ENCODE measurements at places on chromosomes 7 and 10.

DNA sequence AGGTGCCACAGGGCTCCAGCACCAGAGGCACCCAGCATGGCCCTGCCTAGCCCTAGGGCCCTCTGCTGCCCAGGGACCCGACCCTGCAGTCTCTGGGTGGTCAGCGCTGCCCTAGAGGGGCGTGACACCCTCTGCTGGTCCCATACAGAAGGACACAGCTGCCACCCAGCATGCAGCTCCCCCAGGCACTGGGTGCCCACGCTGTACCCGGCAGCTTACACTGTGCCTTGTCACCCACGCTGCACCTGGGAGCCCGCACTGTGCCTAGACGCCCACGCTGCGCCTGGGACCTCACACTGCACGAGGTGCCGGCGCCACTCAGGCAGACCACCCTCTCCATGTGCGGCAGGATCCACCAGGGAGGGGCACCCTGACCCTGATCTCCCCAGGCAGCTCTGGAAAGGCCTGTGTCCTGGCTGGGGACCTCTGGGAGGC lies 55.2 kb downstream of the PWWP2B start:
- DNase-seq = no peak

DNA sequence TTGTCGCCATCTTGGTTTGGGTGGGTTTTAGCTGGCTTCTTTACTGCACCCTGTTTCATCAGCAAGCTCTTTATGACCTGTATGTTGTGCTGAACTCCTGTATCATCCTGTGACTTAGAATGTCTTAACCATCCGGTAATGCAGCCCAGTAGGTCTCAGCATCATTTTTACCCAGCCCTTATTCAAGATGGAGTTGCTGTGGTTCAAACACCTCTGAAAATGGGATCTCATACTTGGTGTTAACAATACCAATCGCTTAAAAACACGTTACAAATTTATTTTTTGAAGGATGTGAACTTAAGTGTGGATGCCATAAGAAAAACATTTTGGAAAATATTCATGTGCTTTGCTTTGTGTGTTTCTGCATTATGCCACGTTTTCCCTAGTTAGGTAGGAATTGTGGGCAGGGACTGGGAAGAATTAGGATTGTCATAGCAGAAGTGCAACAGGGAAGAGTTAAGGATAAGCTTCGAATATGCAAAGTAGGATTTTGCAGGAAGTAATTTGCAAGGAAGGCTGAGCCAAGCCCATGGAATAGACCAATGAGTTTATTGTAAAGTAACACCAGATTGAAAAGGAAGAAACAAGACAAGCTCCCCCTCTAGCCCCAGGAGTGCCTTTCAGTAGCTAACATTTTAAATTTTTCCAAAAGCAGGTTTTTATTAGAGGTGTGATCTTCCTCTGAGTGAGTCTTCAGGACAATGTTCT lies 56.4 kb downstream of the PRR15 start:
- no peak for DNase-seq

DNA sequence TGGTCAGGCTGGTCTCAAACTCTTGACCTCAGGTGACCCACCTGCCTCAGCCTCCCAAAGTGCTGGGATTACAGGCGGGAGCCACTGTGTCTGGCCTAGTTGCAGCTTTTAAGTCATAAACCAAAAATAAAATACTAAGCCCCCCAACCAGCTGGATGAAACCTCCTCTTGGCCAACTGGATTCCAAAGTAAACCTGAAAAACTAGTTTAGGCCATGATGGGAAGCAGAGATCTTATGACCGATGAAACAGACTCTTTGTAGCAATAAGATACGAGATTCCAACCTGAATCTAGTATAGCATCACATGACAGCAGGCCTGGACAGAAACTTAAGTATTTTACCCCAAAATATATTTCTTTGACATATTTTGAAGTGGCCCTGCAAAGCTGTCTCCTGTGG lies 9.1 kb upstream of the MCM10 start:
- no peak for DNase-seq

DNA sequence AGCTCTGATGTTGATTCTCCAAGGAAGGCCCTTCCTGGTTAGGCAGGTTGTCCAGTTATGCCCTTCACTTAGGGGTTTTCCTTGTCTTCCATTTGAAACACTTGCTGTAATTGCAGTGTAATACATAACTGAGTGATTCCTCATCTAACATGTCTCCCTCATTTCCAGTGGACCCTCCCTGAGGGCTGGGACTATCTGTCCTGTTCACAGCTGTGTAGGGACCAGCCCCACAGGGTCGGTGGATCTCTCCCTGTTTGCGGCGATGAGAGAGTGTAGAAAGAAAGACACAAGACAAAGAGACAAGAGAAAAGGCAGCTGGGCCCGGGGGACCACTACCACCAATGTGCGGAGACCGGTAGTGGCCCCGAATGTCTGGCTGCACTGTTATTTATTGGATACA lies 135.9 kb upstream of the EEPD1 start:
- no peak for DNase-seq

- no peak for DNase-seq
These were observed 417.0 kb downstream of the TYW1 start for GRCh38 chr7:67413670-67414069.

All from activated CD8-positive, alpha-beta T cell treated with anti-CD3 and anti-CD28 coated beads, Interleukin-2, amount 10 ng/mL, durations not matched to agents 7 days and 5 days (primary cell).